ENCODE measurements at places on chromosomes 2 and 18.

- DNase-seq: no peak
Observed at GRCh38 chr2:46317094-46317486, 19.9 kb downstream of the EPAS1 start.

DNA sequence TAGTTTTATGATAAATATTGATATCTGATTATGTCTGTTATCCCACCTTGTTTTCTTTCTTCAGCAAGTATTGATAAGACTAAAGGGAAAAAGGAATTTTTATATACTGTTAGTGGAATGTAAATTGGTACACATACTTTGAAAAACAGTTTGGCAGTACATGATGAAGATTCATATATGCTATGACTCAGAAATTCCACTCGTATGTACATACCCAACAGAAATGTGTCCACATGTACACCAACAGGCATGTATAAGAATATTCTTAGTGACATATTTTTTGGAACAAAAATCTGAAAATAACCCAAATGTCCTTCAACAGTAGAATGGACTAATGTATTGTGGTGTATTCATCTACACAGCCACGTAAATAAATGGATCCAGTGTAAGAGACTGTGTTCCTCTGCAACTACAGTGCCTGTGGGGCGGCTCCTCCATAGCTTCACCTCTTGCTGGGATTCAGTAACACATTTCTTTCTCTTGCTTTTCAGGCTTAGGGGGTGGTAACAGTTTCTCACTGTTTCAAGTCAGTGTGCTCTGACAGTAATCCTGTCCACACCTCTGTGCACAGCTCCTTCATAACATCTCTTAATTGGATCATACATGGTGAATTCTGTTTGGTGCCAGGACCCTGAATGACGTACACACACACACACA is 35.5 kb upstream of the ALMS1 start:
- no peak for DNase-seq

DNA sequence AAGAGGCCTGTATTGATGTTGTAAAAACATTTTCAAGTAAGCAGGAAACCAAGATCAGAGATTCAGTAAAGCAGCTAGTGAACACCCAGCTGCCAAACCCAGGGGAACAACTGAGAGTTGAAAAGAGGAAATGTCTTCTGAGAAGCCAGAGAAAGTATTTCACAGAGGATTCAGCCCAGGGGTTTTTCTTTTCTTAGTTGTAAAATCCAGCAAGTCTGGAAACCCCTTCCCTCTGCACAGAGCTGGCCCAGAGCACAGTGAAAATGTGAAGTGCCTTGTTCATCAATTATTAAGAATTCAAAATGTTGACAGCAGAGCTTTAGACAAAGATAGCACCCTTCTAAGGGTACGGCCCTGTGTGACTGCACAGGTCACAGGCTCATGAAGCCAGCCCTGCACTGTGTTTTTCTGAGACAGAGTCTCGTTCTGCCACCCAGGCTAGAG is 28.4 kb downstream of the AFF3 start:
- no peak for DNase-seq

GRCh38 chr18:13442451-13442850 is 223.9 kb downstream of the LDLRAD4 start:
- no peak for DNase-seq

- DNase-seq: no peak
Observed at GRCh38 chr2:48380989-48381625, 148.8 kb upstream of the STON1 start.

GRCh38 chr2:233928594-233929351 is 11.6 kb downstream of the TRPM8 start:
- DNase-seq: no peak

- DNase-seq: no peak
Observed at GRCh38 chr2:219405451-219405850, 12.7 kb upstream of the DES start.

DNA sequence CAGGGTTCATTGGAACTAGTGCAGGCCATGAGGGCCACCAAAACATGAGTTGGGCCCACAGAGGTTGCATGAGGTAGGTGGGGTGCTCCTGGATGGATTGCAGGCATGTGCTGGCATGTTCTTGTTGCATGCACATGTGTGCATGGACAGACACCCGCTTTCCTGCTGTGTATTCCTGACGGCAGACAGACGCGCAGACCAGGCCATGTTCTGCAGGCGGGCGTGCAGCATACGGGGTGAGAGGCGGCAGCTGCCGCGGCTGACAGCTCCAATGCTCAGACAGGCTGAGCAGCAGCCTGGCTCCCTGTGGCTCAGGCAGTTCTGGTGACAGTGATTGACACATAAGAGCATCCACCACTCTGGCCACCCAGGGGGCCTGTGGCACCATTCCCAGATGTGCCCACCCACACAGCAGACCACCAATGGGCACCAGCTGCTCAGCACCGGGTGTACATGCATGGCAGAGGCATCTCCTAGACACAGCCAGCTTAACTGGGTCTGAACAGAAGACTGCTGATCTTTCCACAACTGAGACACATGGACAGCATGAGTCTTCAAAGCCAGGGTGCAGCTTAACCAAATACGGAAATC is 21.2 kb downstream of the HS1BP3 start:
- no peak for DNase-seq

- DNase-seq: no peak
Observed at GRCh38 chr18:60247103-60247502, 125.5 kb downstream of the MC4R start.

DNA sequence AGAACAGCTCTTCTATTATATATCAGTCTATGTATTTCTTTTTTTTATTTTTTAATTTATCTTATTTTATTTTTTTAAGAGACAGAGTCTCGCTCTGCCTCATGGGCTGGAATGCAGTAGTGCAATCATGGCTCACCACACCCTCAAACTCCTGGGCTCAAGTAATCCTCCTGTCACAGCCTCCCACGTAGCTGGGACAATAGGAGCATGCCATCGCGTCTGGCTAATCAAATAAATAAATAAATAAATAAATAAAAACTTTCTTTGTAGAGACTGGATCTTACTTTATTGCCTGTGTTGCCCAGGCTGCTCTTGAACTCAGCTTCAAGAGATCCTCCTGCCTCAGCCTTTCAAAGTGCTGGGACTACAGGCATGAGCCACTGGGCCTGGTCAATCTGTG is 117.0 kb downstream of the RBMS1 start:
- DNase-seq: no peak

- no peak for DNase-seq
Observed at GRCh38 chr18:12296457-12296856, 11.6 kb upstream of the TUBB6 start.

DNA sequence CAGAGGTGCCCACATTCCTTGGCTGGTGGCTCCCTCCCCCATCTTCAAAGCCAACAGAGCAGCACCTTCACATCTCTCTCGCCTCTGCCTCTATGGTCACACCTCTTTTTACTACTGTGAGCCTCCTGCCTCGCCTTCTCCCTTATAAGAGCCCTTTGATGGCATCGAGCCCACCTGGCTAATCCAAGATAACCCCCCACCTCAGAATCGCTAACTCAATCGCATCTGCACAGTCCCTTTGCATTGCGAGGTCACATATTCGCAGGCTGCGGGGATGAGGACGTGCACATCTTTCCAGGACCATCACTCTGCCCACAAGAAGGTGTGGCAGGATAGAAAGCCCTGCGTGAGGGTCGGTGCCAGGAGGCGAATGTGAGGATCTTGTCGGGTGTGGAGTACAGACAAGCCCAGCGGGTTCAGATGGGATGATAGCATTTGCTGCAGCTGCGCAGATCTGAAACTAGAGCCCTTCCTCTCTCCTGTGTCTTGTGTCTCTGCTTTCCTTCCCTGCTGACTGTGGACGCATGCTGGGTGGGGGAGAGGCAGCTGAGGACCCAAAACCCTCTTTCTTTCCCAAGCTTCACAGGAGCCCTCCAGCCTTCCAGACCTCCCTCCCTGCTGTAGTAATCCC is 148.3 kb upstream of the HDAC4 start:
- DNase-seq: no peak

All from cortex of kidney (tissue), 1 donor.